ENCODE measurements at places on chromosomes 11 and 22.

- no peak for DNase-seq
Observed at GRCh38 chr11:18773681-18774080, 17.9 kb downstream of the PTPN5 start.

DNA sequence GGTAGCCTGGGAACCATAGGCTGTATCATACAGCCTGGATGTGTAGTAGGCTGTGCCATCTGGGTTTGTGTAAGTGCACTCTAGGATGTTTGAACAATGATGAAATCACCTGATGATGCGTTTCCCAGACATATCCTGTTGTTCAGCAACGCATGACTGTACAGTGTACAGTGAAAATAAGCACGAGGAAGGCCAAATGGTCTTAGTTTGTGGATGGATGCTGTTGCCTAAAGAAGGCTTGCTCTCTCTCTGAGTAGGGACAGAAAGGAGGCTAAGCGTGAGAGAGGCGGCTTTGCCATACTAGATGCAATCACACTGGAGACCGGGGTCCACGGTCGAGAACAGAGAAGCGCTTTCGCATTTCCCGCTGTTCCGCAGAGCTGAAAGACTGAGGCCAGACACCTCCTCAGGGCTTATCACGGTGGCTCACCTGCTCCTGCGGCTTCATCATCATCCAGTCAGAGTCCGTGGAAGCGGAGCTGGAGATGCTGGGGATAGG, 27.6 kb upstream of the APLP2 start:
- DNase-seq: no peak

DNA sequence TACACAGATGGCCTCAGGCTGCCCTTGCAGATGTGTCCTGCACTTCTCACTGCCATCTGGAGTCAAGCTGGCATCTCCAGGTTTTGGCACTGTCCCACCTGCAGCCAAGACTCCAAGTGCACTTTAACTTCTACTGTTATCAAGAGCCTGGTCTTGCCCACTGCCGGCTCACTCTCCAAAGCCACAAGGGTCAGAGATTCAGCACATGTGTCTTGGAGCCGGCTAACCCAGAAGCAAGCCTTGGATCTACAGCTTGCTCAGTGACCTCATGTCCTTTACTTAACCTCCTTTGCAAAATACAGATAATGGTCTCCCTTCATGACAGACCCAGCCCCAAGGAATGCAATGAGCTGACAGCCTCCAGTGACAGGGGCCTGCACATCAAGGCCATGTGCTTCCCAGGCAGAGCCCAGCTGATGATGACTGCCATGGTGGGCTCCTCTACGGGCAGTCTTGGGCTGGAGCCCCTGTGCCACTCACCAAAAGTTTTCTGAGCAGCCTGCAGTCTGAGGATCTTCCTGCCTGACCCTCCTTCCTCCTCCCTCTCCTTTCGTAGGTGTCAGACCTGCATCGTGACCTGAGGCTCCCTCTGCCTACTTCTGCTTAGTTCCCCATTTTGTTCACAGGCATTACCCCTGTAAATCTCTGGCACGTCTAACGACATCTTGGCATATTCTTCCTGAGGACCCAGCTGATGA, 9.0 kb downstream of the TP53AIP1 start:
- DNase-seq: no peak

- peak; percentile 72 for DNase-seq
Observed at GRCh38 chr11:120210626-120211521, at the start of gene OAF. TSS of gene OAF (plus strand) at chr11:120211032. CDS start at chr11:120211280, 248 bp downstream.

- no peak for DNase-seq
Observed at GRCh38 chr11:75147875-75148263, 3.0 kb upstream of the SLCO2B1 start.

DNA sequence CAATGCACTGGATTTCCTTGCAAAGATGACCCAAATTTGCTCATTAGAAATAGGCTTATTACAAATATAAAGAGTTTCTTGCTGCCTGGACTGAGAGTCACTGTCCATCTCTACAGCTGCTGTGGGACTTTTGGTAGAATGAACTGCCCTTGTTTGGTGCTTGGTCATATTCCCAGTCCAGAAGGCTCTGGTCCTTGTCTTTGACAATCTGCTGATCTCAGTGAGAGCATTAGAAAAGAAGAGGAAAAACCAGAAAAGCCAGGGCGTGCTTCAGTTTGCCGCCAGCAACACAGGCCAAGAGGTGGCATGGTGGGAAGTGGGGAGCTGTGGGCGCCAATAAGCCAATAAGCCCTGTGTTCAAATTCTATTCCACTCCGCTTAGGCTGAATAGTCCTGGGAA, 48.2 kb upstream of the PARVA start:
- peak; percentile 45 for DNase-seq

DNA sequence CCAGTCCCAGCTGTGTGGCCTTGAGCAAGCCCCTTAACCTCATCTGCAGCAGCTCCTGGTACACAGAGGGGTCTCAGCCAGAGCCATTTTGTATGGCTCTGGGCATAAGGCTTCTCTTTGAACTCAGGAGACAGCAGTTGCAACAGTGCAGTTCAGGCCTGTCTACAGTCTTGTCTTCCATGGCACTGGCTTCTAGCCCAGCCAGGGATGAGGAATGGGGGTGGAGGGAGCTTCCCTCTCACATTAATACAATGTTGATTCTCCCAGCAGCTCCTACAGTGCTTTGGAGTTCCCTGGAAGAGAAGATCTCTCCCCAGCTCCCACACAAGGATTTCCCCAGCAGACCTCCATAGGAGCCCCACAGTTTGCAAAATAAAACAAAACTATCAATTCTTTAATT, 350.2 kb downstream of the BUD13 start:
- DNase-seq: no peak

- DNase-seq: no peak
Observed at GRCh38 chr11:12184699-12185098, 74.3 kb downstream of the MICAL2 start.

DNA sequence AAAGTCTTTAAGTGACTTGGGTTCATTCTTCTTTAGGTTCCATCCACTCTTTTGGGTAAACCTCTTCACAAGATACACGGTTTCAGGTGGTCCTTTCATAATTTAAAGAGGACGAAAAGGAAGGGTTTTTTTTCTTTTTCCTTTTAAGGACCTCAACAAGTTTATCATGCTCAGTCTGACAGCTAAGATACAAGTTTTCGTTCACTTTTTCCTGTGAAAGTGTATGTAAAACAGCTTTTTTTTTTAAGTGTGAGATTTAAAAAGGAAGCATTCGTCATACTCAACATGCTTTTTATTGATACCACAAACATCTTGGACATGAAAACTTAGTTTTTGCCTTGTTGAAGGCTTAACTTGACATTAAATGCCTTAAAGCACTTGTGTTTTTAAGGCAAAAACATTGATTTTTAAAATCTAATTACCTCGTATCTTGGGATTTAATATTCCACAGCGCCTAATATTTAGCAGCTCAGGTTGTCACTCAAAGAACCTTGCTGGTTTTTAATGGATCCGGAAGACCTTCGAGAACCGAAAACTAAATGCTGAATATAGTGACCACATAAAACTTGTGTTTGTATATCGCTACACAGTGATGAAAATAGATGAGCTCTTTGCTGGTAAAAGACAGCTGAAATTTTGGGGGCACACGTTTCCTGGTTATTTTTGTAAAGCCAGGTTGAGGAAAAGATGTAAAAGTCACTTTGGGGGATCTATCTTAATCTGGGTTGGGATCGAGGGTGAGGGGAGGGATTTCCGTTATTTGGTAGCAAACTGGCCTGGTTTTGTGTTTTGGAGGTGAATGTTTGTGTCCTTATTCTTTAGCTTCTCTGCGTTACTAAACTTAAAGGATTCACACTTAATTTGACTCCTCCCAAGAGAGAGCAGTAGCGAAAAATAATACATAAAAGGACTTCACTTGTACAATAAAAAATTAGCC, 2.3 kb downstream of the PCF11 start:
- DNase-seq: no peak

Data from anterior cingulate cortex (tissue), 58 donors.